Fibroblast of skin of right quadriceps (primary cell): ENCODE measurements at places on chromosomes 7 and 10.

GRCh38 chr7:128405471-128406313 lies 4.1 kb downstream of the IMPDH1 start:
- DNase-seq, result peak; percentile 50

GRCh38 chr7:31699050-31699449 lies 12.0 kb downstream of the PPP1R17 start:
- no peak for DNase-seq

GRCh38 chr10:56318816-56319215 lies 42.2 kb downstream of the ZWINT start:
- no peak for DNase-seq

DNA sequence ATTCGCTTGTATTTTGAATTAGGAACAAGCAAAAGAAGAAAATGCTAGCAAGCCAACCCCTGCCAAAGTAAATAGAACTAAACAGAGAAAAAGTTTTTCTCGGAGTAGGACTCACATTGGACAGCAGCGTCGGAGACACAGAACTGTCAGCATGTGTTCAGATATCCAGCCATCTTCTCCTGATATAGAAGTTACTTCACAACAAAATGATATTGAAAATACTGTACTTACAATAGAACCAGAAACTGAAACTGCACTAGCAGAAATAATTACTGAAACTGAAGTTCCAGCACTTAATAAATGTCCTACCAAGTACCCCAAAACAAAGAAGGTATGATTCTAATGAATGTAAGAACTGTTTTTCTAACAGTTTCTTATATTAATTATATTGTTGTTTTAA lies 87.9 kb downstream of the KMT2E start:
- no peak for DNase-seq

- DNase-seq, result no peak
These were observed 33.8 kb downstream of the TRIM8 start for GRCh38 chr10:102678068-102678400.

DNA sequence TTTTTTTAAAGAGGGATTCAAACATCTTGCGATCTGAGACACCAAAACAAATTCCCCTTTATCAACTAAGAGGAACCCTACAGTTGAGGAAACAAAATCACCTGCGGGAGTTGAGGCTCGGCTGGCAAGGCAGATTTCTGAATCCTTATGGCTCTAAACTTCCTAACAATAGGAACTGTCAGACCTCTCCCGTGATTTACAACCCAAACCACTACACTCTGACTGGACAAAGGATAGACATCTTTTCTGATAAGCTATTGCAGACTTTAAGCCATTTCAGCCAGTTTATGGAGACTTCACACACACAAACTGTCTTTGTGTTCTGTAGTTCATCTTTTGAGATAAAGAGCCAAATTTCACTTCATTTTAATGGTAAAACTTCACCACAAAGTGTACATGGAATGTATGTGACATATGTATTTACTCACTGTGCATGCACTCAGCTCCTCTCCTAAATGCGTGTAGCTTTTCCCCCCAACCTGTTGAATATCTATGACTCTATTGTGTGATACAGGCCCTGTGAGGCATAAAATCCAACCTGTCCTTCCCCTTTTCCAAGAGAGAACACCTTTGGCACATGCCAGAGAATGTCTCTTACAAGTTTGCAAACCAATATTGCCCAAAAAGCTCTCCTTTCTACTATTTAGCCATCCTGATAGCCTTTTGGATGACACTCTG lies 15.4 kb upstream of the TSPAN13 start:
- DNase-seq, result no peak

DNA sequence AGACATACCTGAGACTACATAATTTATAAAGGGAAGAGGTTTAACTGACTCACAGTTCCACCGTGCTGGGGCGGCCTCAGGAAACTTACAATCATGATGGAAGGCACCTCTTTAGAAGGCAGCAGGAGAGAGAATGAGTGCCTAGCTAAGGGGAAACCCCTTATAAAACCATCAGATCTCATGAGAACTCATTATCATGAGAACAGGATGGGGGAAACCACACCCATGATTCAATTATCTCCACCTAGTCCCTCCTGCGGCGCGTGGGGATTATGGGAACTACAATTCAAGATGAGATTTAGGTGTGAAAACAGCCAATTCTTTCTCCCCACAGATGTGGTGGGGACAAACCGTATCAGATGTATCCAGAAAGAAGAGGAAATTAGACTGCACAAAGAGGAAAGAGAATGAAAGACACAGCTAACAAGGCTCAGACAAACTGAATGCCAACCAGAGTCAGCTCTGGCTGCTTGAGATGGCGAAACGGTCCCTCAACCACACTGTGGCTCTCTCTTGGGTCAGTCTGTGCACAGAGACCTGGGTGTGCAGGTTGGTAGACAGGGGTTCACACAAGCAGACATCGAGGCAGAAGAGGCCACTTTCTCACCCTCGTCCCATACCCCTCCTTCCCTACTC lies 375.6 kb downstream of the SFMBT2 start:
- no peak for DNase-seq

GRCh38 chr7:41588341-41588740 lies 114.5 kb downstream of the INHBA start:
- no peak for DNase-seq
